ENCODE measurements at places on chromosomes 4 and X. TPM values are rescaled to one million over a fixed set of nuclear protein-coding genes. Genes with fewer than 3 reads are reported as not detected.

Gene CWH43
- total RNA-seq = not detected

Gene QRFPR
- total RNA-seq = not detected

Gene PARM1
- total RNA-seq = 0.07 TPM

Gene NUDT10
- 4.9 TPM for total RNA-seq

Gene CT45A10
- not detected for total RNA-seq

Gene LUZP4
- not detected for total RNA-seq
